Stimulated activated naive CD8-positive, alpha-beta T cell treated with anti-CD3 and anti-CD28 coated beads, Interleukin-15, Interleukin-2, amounts not matched to agents 100 U/mL and 50 U/mL, for 24 hours (primary cell): ENCODE measurements at places on chromosomes 5 and 9.
A peak's percentile ranks its signal among the peaks of the same experiment; 100 is the strongest.

DNA sequence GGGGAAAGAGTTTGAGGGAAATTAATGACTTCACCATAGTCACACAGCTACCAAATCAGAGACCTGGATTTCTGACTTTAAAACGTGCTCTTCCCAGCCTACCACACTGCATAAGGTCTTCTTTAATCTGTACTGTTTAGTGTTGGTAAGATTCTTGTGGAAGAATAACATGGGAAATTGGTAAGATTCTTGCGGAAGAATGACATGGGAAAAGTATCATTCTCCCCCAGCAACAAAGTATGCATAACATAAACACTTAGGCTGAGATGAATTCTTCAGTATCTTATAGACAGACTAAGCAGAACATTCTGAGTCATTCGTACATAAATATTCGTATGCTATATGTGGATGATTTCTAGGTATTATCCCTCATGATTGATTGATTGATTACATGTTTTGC, 170.4 kb downstream of the FOCAD start:
- no peak for DNase-seq

- peak; percentile 35 for DNase-seq
Observed at GRCh38 chr9:94869415-94869843, 142.9 kb downstream of the AOPEP start.

DNA sequence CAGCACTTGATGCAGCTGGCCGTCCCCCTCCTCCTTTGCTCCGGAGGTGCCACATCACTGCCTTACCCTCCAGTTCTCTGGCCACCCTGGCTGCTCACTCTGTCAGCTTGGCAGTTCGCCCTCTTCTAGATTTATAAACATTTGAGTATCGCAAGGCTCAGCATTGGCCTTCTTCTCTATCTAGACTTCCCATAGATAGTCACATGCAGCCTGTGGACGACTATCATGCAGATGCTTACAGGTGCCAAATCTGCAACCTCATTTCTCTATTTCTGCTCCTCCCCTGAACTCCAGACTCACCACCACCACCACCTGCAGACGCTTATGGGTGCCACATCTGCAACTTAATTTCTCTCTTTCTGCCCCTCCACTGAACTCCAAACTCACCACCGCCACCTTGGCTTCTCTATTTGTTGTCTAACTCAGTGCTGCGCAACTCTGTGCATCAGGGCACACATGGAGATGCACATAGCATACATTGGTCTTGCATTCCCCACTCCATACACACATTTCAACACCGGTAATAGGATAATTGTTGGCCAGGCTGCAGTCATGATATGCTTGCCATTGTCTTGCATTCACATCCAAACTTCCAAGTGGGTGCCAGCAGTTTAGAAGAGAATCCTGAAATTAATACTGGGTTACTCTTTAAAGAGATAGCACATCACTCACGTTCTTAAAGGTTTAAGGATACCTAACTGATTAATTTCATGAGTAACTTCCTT, 1.9 kb upstream of the DAP start:
- no peak for DNase-seq

DNA sequence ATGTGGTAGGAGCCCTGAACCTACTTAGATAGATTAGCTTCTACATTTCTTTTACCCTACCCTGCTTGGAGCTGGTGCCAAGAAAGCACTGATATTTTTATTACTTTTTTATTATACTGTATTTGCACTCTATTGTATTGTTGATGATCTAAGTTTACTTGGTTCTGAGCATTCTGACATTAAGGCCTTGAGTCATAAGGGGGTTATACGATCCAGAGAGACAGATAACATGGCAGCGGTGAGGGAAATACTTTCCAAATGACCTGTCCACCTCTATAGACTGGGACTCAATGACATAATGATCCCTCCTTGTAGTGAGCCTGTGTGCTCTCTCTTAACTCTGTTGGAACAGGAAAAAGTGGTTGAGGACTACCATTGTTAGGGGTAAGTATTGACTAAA, 176.3 kb downstream of the MAN2A1 start:
- no peak for DNase-seq

GRCh38 chr5:57511321-57511720, 28.7 kb upstream of the ACTBL2 start:
- no peak for DNase-seq

GRCh38 chr5:127967323-127967982, 116.1 kb upstream of the SLC12A2 start:
- DNase-seq: no peak

DNA sequence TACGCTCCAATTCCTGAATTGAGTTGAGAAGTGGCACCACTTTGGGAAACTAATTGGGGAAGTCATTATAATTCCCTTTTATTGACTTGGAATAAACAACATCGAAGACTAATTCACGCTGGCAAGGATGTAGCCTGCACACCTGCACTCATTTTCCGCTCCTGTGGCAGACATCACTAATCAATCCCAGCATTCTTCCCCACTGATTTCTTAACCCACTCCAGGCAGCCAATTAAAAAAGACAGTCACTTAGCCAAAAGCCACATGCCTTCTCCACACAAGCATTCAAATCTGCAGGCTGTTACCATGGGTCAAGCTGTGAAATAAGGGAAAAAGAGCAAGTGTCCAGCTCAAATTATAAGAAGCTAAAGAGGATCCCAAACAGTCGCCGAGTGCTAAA, 68.2 kb upstream of the HRH2 start:
- DNase-seq: no peak

GRCh38 chr5:113034182-113034773, 57.7 kb downstream of the DCP2 start:
- DNase-seq: no peak

DNA sequence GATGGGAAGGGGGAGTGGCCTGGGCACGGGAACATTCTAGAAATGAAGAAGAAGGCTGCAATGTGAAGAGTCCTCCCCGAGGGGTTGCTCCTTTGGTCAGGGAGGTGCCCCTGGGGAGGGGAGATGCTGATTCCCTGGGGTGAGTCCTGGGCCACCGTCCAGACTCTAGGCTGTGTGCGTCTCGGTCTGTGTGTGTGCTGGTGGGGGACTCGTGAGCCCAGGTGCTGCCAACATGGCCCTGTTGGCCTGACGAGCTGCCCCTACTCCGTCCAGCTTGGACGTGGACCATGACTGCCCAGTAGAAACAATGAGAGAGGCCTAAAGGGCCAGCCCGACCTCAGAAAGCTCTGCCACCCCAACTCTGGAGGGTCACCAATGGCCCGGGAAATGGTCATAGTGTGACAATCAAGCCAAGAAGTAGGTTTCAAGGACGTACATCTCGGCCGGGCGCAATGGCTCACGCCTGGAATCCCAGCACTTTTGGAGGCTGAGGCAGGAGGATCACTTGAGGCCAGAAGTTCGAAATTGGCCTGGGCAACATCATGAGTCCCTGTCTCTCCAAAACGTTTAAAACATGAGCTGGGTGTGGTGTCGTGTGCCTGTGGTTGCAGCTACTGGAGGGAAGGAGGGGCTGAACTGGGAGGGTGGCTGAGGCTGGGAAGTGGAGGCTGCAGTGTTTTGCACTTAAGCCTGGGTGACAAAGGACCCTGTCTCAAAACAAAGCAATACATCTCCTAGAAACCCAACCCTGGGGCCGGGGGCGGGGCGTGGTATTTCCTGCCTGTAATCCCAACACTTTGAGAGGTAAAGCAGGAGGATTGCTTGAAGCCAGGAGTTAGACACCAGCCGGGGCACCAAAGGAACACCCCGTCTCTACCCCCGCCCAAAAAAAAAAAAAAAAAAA, 17.0 kb downstream of the LHX3 start:
- DNase-seq: no peak

DNA sequence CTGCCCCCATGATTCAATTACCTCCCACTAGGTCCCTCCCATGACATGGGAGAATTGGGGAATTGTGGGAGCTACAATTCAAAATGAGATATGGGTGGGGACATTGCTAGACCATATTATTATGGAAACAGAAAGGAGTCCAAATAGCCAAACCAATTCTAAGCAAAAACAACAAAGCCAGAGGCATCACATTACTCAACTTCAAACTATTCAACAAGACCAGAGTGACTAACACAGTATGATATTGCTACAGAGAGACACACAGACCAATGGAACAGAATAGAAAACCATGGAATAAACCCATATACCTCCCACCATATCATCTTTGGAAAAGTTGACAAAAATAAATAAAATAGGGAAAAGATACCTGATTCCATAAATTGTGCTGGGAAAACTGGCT, 710.5 kb upstream of the CDH9 start:
- no peak for DNase-seq

DNA sequence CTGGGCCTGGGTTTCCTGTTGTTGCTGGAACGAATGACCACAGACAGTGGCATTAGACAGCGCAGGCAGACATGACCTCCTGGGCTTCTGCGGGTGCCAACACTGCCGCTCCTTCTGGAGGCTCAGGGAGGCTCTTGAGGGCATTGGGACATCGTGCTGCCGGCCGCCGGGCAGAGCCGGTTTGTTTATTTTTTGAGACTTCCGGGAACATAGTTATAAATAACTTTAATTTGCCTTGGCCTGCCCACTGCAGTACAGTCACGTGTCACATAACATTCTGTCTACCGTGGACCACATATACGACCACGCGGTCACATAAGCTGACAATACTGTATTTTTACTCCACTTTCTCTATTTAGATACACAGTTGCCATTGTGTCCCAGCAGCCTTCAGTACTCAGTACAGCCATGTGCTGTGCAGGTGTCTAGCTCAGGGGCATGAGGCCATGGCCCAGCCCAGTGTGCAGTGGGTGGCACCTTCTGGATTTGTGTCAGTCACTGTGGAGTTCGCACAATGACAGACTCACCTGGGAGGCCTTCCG, 8.2 kb upstream of the TOR4A start:
- DNase-seq: no peak

- DNase-seq: peak; percentile 13
Observed at GRCh38 chr9:112971415-112971814, 40.6 kb downstream of the ZNF883 start.
